ENCODE measurements at places on chromosomes 2 and 18. TPM values are rescaled to one million over a fixed set of nuclear protein-coding genes. Genes with fewer than 3 reads are reported as not detected.

- no peak for DNase-seq
Observed at GRCh38 chr18:45863469-45863868, 38.0 kb downstream of the SIGLEC15 start.

DNA sequence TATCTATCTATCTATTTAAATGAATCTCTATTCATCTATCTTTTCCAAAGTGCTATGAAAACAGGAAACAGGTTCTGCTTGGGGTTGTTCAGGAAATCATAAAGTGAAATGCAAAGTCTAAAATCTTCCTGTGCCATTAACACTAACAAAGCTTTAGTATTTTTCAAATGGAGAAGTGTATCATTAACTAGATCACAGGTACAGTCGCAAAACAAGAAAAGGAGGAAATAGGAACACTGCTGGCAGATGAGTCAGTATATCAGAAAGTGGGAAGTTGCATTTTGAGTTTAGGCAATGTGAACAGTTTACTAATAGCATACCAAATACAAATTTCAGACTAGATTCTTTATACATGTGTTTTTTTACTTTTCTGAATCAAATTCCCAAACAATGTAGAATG is 888.5 kb upstream of the FSHR start:
- no peak for DNase-seq

- DNase-seq = no peak
Observed at GRCh38 chr2:227818675-227819397, 5.2 kb downstream of the CCL20 start.

- no peak for DNase-seq
Observed at GRCh38 chr2:137969418-137969765, 5.1 kb downstream of the HNMT start.

GRCh38 chr2:239114616-239115265 is 266.9 kb downstream of the TWIST2 start:
- DNase-seq = no peak

DNA sequence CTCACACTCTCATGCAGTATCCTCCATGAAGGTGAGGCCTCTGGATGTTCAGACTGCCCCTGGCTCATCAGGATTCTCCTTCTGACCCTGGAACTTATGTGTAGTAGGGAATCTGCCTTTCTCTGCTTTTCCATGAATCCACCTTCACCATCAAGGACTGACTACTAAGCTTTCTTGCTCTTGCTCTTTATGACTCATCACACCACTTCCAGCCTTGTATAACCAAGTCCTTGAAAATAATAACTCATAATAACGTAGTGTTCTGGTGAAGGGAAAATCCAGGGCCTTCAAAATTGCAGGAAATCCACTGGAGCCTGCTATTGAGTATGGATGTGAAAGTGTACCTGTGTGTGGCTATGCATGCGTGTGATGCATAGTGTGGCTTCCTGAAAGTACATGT is 11.3 kb upstream of the KCNS3 start:
- DNase-seq = no peak

- no peak for DNase-seq
Observed at GRCh38 chr2:2899826-2900225, 477.8 kb downstream of the EIPR1 start.

DNA sequence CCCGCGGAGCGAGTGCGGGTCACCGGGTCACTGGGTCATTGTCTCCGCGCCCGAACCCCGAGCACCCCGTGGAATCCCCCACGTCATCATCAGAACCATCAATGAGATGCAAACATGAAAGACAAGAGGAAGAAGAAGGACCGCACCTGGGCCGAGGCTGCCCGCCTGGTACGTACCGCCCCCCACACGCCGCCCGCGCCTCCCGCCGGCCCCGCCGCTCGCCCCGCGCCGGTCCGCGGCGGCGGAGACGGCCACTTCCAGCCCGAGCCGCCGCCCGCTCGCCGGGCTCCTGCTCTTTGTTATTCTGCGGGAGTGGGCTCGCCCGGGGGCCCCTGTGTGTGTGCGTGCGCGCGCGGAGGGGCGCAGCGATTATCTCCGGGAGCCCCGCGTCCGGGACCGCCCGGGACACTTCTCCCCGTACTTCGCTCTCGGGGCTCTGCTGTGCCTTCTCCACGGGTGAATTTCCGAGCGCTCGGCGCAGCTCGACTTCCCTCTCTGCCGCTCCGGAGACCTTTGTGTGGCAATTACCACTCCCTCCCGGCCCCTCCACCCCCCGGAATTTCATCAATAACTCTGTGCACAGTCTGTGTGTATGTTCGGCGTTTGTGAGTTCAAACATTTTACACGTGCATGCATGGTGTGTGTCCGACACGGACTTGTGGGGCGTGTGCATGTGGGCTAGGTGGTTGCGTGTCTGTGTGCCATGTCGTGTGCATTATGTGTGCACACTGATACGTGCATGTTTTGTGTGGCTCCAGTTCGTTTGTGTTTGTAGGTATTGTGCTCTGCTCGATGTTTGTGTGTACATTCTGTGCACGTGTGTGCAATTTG is 714 bp downstream of the ASXL3 start:
- DNase-seq = peak; percentile 68

- DNase-seq = peak; percentile 15
Observed at GRCh38 chr2:71796174-71796593, 342.8 kb downstream of the DYSF start.

DNA sequence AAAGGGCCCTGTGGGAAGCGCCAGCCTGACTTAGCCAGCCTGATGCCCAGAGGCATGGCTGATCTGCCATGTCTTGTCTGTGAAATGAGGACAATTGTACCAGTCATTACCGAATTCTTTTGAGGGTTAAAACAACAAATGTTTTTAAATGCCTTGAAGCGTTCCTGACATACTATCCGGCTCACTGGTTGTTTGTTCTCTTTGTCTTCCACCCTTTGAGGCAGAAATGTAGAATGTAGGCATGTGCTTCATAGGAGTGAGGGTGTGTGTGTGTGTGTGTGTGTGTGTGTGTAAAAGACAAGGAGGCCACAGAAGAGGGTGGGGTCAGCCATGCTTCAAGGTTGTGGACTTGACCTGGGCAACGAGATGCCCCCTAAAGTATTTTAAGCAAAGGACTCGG is 35.5 kb downstream of the TGFBRAP1 start:
- no peak for DNase-seq

DNA sequence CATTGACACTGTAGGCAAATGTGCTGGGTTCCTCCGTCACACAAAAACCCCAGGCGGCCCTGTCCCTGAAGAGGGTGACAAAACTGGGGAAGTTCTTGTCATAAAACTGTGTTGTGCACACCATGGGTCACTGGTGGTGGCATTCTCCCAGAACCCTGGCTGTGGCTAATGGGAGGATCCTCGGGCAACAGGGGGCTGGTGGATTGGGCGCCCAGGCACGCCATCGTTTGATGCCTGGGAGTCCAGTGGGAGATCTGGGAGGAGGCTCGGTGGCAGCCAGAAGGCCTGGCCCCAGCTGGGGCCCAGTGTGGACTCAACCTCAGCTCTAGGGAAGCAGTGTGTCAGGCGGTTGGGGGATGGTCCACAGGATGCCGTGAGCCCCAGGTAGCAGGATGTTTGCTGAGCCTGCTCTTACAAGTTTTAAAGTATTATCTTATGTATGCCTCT is 140.7 kb downstream of the ACOXL start:
- no peak for DNase-seq

- no peak for DNase-seq
Observed at GRCh38 chr18:56115071-56116015, 523.0 kb downstream of the TXNL1 start.

DNA sequence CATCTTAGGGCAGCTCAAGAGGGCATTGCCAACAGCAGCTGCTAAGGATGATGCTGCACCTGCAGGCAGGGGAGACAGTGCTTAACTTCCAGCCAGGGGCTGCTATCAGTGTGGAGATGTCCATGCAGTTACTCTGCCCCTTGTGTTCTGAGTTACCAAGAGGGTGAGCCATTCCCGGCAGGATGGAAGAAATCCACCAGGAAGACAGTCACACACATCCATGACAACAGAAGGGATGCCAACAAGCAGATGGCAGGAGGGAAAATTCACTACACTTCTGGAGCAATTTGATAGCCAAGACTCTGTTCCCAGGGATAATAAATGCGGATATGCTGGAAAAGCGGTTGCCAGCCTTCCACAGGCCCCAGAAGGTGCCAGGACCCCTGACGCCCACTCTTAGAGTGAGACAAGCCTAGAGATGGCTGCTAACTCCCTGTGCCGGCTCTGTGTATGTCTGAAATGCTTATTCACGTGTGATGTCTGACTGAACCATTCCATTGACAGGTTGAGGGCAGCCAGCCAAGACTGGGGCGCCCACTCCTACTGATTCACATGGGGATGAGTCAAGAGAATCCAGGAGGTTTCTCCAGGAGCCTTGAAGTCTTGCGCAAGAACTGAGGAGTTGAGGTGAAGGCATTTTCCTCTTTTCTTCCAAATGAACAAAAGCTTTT is 24.5 kb downstream of the LOXHD1 start:
- no peak for DNase-seq

DNA sequence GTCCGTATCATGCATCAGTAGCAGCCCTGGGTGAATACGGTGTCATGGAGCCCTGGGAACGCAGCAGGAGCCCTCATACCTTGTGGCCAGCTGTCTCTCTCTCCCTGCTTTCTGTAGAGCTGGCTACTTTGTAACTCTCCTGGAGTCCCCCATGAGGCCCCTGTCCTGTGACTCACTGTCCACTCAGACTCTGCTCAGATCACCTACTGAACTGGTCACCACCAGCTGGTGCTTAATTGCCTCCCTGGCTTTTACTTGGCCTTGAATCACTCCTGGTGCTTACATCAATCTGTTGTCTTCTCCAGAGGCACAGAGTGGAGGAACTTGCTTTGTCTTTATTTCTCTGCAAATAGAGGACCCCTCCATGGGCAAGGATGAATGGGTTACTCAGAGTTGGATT is 172.7 kb downstream of the HRH4 start:
- no peak for DNase-seq

- DNase-seq = no peak
Observed at GRCh38 chr2:44477657-44478414, 116.1 kb downstream of the CAMKMT start.

DNA sequence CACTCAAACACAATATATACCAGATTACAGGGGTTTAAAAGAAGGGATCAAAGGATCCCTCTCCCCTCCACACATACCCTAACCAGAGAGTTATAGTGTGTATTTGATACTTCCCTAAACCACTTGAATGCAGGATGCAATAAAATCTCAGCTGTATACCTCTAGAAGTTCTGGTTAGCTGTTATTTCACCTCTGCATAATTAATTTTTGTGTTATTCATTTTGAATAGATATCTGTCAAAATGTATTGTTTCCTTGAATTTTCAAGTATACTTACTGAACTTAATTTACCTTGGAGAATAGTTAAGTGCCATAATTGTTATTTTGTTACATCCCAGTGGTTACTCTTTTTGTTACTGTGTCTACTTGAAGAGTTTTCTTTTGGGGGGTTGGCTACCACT is 34.5 kb downstream of the DDX1 start:
- DNase-seq = no peak

GRCh38 chr2:230226051-230226551 is 565 bp downstream of the SP140 start:
- DNase-seq = peak; percentile 63

GRCh38 chr2:205765151-205765550 is 82.8 kb downstream of the NRP2 start:
- no peak for DNase-seq

- DNase-seq = no peak
Observed at GRCh38 chr2:46041434-46041833, 255.8 kb upstream of the EPAS1 start.

- DNase-seq = no peak
Observed at GRCh38 chr2:101168706-101169105, 17.5 kb upstream of the TBC1D8 start.

GRCh38 chr2:74002505-74003421 is 18.1 kb downstream of the TET3 start:
- peak; percentile 77 for DNase-seq

DNA sequence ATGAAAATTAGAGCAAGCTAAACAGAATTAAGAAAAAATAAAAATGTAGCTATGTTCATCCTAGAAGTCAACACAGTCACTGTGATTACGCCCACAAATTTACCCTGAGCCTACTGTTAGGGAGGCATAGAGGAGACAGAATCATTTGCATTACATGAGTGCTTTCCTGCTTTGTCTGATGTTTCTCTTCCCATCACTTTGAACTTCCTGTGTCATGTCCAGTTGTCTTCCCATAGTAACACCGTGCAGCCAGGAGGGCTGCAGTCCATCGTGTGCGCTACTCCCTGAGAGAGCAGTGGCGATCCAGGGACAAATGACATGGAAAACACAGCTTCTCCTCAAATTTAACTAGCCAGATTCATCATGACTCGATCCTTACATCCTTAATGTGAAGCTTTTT is 149.8 kb upstream of the DAPL1 start:
- no peak for DNase-seq

DNA sequence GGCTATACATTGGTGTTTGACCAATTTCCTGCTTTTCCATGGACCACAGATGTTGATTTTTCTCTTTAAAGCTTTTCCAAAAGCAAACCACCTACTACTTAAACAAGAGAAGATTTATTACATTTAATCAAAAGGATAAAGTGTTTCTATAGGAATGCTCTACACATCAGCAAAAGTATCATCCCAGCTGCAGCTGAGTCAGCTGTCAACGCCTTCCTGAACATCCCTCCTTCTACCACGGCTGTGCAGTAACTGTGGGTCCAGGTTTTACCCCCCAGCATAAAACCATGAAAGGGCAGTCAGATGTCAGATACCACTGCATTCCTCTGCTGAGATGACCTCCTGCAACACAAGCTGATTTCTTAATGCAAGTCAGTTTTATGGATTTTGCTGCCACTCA is 524.5 kb upstream of the MEX3C start:
- no peak for DNase-seq

DNA sequence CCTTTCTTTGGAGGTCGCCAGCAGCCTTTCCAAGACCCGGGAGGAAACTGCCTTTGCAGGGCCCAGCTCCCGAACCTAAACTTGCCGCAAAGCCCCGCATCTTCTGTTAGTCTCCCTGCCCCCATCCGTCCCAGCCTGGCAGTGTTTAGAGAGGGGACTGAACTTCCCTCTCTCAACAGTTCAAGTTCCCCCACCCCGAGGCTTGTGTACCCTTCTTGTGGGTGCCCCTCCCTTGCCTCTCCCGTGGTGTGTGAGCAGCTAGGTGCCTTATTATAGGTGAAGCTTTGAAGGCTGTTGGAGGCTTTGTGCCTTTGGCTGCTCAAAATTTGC is 1.4 kb downstream of the LBH start:
- no peak for DNase-seq

- no peak for DNase-seq
Observed at GRCh38 chr18:32548688-32549087, 78.0 kb upstream of the GAREM1 start.

GRCh38 chr2:43129676-43130547 is 96.5 kb downstream of the ZFP36L2 start:
- peak; percentile 85 for DNase-seq

Gene CAPN14
- 0.83 TPM for total RNA-seq

Gene SRD5A2
- total RNA-seq = not detected

Gene RBM43
- total RNA-seq = 5.3 TPM

Gene FAP
- 2.3 TPM for total RNA-seq

Gene PAX8
- total RNA-seq = 10.5 TPM

Gene FSHR
- not detected for total RNA-seq

Gene PRSS56
- total RNA-seq = not detected

Gene FNDC4
- total RNA-seq = 3.2 TPM

Gene CRYGB
- total RNA-seq = not detected

Gene ATL2
- total RNA-seq = 104 TPM

Gene PLCL1
- total RNA-seq = 5.8 TPM

Gene LHCGR
- total RNA-seq = not detected
